Stimulated activated CD8-positive, alpha-beta memory T cell treated with anti-CD3 and anti-CD28 coated beads, Interleukin-12 subunit alpha, Interleukin-12 subunit beta, amount 100 ng/mL, for 4 hours (primary cell): ENCODE measurements at places on chromosomes 12 and 14.

DNA sequence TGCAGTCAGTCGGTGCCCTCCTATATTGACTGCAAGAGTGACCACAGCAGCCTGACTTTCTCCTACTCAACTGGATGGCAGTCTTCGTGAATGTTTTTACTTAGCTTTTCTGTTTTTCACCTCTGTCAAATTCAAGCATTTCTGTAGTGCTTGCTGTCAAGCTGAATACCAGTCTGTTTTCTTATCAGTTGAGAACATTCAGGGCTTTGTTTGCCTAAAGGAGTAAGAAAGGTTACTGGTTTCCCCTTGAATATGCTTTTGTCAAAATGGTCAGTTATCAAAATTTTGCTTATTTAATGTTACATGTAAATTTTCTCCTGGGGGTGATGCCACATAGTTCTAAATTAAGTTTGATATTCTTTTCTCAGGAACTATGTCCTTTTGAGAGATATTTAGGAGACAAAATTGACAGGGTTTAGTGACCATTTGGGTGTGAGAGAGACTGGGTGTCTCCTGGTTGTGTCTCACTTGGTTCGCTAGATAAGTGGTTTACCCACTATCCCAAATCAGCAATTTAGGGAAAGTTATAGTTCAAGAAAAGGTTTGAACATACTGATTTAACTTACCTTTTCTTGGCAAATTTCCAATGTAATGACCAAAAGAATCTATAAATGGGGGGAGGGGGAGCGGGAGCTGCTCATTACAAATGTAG is 366.3 kb downstream of the TMTC2 start:
- DNase-seq, result no peak

DNA sequence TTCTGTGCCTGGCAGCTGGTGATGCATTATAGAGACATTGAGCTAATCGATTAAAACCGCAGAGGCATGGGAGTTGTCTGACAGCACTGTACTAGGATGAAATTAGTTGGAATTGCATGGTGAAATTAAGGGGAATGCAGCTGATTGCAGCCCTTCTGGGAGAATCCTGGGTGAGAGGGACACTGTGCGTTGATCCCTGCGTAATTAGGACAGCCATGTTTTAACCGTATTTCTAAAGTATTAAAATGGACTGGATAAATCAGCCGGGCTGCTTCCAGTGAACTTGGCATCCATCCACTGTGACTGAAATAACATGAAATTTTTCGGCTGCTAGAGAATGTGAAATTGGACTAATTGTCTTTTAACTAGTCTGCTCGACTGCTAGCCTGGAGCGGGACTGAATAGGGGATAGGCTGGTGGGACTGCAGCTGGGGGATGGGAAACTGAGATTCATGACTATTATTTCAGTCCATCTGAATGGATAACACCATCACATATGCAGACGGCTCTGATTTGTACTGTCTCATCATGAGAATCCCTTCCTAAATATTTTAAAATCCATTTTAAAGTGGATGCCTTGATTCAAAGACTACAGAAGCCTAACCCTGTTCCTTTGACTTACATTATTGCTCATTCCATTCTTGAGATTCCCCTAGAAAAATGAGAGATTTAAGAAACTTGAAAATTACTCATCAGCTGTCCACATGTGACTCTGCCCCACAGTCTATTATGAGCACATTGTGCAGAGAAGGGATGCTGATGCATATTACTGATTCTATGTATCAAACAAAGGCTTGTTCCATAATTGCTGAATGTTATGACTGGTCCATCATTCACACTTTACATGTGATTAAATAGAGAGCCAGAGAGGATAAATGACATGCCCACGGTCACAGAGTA is 343.9 kb downstream of the NPAS3 start:
- no peak for DNase-seq

- DNase-seq, result no peak
Observed at GRCh38 chr12:52360663-52361271, 6.5 kb downstream of the KRT85 start.

- DNase-seq, result no peak
Observed at GRCh38 chr14:79064214-79064613, 894.0 kb downstream of the NRXN3 start.

DNA sequence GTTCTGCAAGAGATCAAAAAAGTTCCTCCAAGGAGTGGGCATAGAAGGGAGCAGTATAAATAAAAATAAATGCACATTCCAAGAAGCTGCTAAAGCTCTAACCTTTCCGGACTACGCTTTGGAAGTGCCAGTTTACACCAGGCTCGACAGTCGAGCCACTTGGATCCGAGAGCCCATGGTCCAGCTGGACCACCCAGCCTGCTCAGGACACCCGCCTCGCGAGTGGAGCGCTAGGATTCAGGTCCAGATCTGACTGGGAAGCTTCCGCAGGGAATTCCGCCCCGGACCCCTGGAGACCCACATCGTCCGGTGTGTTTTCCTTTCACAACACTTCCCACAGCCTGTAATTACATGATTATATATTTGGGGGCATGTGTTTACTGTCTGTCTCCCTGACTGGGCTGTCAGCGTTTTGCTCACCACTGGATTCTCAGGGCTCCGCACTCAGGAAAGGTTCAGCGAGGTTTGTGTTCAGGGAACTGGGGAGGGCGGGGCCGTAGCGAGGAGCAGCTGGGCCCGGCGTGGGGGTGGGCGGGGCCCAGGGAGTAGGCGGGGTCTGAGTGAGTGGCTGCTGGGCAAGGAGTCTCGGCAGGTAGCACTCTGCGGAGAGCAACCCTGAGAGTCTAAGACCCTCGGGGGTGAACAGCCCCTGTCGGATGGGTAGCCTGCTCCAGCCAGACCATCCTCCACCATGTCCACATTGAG is 52.3 kb upstream of the TMEM263 start:
- DNase-seq, result peak; percentile 55

GRCh38 chr14:102727336-102728095 is 49.7 kb upstream of the TRAF3 start:
- no peak for DNase-seq

GRCh38 chr14:68787092-68787992 is 5.5 kb downstream of the ZFP36L1 start:
- no peak for DNase-seq

GRCh38 chr12:89468648-89469326 is 55.8 kb downstream of the GALNT4 start:
- no peak for DNase-seq

DNA sequence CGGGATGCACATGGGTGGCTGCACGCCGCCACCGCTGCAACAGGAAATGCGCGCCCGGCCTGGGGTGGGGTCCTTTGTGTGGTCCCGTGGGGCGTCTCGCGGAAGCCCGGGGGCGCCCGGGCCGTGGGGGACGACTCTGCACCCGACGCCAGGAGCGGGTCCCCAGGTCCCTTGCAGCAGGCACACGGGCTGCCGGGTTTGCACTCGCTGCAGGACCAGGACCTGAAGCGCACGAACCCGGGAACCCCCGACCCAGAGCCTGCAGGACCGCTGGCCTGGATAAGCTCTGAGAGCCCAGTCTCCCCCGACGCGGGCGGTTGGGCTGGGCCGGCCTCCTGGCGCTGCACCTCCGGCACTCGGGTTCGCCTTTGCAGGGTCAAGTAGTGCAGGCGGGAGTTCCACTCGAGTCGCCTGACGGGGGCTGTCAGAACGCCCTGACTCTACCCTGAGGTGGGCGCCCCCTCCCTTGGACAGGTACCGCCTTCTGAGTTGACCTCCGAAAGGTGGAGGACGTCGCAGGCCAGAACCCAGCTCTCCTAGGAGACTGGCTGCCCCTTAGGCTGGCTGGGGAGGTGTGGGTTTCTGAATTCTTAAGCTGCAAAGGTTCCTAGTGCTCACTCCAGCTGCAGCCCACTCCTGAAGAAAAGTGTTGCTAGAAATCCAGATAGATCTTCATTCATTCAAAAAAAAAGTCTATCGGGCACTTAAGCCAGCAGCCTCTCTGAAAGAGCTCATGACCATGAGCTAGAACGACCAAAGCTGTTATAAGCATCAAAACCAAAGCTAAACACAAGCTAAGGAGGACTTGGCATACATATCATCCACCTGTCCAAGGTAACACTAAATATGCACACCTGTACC is 68.0 kb downstream of the RNF34 start:
- peak; percentile 3 for DNase-seq

DNA sequence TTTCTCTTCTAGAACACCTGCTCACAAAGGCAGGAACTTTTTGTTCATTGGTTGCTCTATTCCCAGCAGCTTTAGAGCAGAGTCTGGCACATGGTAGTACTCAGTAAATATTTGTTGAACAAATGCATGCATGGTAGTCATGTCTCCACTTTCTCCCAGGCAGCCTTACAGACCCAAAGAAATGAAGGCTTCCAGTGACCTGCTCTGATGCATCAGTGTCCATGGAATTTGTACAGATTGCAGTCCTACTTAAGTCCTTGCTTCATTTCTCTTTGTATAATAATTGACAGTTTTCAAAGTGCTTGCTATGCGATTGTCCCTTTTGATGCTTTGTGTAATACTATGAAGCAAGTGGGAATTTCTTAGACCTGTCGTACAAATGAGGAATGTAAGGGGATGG is 119.6 kb downstream of the DERA start:
- no peak for DNase-seq

- no peak for DNase-seq
Observed at GRCh38 chr14:52960627-52961026, 9.8 kb upstream of the FERMT2 start.
